IgD-negative memory B cell (primary cell): ENCODE measurements at places on chromosomes 11 and 22. TPM values are rescaled to one million over a fixed set of nuclear protein-coding genes. Genes with fewer than 3 reads are reported as not detected.

ASCL2 gene
- 5.0 TPM for polyA plus RNA-seq

LSP1 gene
- 841 TPM for polyA plus RNA-seq

TOP3B gene
- polyA plus RNA-seq, result 22.7 TPM

SLC29A2 gene
- 3.0 TPM for polyA plus RNA-seq

GUCY1A2 gene
- not detected for polyA plus RNA-seq

GAL gene
- not detected for polyA plus RNA-seq

LGALS12 gene
- polyA plus RNA-seq, result 0.39 TPM

SUSD2 gene
- not detected for polyA plus RNA-seq
